NCI-H524 (cell line): ENCODE measurements at places on chromosomes 7 and 10.

- no peak for DNase-seq
These were observed 193.1 kb upstream of the SEMA3C start for GRCh38 chr7:81111781-81112540.

GRCh38 chr7:132732321-132732865, 156.1 kb upstream of the PLXNA4 start:
- DNase-seq: no peak

GRCh38 chr7:133115596-133115995, 33.7 kb upstream of the CHCHD3 start:
- DNase-seq: no peak

GRCh38 chr10:53839440-53840039, 961.5 kb downstream of the PCDH15 start:
- no peak for DNase-seq

DNA sequence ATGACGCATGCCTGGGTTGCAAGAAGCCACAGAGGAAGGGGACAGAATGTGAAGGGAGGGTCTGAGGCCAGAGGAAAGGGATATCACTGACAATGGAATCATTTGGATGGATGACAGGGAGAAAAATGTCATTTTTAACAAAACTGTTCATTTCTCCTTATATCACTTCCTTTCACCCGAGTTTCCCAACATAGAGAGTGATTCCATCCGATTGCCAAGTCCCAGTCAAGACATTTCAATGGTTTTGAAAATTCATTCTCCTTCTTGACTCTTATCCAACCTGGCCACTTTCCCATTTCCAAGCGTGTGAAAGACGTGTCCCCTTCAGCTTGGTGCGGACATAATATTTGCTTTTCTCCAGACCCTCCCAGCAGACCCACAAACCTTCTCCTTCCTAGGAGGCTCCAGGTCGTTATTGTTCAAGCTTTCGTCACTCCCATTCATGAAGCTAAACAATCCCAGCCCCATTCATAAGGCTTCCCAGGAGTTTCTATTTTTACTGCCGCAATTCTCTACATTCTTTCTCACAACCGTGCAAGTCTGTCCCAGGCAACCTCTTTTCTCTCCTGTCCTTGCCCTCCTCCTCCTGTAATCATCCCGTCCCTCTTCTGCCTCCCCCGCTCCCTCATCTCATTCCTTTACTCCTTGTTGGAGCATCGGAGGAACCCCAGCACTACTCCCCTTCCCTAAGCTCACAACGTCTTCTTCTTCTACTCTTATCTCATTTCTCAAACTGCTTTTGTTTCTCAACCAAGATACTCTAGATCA, 301.3 kb upstream of the KLF6 start:
- DNase-seq: no peak

DNA sequence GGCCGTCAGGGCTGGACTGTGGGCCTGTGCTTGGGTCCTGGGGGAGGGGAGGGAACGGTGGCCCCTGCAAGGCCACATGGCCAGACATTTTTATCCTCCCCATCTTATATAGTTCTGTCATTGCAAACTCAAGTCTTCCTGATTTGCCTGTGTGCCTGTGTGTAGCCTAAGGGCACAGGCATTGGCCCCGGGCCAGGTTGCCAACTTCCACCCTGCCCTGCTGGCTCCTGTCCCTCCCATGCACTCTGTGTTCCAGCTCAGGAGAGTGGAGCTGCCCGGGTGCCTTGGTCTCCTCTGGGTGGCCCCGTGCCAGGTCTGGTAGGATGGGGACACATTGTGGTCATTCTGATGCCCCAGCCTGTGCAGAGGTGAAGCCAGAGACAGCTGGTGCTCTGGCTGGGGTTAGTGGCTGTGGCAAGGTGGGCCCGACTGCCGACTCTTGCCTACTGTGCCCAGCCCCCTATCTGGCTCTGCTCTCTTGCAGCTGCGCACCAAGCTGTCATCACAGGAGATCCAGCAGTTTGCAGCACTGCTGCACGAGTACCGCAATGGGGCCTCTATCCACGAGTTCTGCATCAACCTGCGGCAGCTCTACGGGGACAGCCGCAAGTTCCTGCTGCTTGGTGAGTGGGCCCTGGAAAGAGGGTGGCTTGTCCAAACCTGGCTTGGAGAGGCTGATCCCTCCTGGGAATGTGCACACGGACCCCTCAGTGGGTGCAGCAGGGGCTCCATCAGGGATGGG, 14.8 kb downstream of the NACAD start:
- no peak for DNase-seq

DNA sequence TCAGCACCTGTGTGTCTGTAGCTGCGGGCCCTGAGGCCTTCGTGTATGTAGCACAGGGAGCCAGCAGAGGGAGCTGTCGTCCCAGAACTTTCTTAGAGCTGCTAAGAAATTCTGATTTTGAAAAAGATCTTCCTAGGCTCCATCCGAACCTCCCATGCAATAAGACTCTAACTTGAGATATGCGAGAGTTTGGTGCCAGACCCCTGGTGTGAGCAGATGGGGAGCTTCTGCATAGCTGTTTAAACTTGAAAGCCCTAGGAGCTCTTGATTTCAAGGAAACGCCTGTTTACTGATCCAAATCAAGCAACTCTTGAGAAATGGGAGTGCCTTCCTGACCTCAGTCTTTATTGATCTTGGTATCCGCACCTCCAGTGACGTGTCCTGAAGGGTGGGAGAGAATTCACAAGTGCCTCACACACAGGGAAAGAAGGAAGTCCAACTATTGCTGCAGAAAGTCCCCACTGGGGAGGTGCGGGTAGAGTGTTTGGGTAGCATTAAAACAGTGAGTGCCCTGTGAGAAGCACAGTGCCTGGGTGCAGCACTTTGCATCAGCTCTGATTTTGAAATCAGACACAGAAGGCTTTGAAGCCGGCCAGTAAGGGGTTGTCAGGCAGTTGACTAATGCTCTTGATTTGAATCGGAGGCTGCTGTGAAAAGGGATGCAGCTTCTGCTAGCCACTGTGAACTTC, 66.4 kb upstream of the STRIP2 start:
- peak; percentile 24 for DNase-seq

DNA sequence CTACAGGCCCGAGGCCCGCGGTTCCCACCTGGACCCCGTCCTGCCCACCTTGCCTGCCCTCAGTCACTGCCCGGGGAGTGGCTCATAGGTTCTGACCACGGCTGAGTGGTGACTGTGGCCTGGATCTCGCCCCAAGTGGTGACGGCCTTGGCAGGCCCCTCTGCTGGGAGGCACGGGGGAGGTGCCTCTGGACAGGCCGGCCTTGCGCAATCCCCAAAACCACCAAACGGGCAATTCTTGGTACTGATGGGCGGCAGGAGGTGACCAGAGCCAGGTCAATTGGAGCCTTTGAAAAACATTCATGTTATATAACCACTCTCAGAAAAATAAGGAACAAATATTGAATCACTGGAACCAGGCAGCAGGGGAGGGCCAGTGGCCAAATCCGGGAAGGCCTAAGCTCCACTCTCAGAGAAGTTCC, 83.4 kb downstream of the PRKAG2 start:
- no peak for DNase-seq

GRCh38 chr10:89471110-89471809, 56.9 kb downstream of the IFIT5 start:
- DNase-seq: no peak

DNA sequence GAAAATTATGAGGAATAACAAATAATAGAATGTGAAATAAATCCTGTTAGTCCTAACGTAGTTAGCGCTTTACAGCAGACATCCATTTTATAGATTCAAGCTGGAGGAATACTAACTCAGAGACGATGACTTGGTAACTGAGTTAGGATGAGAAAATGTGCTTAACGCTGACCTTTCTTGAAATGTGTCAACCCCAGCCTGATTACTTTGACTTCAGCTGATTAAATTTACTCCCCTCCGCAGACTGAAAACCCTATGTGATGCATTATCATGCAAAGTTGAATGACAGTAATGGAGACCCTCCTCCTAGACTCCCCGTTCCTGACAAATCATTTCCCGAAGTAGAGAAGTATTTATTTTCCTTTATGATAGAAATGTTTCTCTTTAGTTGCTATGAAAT, 54.5 kb downstream of the WDFY4 start:
- no peak for DNase-seq

DNA sequence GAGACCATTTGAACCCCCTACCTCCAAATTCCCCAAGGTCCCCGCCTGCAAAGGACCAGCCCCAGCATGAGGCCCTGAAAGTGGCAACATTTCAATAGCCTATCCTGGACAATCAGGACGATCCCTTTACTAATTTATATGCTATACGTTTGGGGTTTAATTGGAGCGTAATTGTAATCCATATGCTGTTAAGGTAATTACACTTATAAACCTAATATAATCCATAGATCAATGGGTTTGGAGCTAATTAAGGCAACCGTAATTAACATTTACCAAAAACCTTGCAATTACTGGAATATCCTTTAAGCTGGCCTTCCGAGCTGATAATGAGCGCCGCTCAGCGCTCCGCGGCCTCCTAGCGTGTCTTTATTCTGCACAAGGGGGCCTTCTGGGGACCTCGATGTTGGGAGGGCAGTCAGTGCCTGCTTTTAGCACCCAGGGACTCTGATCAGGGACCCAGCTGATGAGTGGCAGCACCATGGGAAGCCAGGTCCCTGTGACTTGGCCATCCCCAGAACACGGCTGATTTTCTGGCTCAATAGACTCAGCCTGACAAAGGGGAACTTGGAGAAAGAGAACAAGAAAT, 91.2 kb downstream of the LHPP start:
- no peak for DNase-seq

DNA sequence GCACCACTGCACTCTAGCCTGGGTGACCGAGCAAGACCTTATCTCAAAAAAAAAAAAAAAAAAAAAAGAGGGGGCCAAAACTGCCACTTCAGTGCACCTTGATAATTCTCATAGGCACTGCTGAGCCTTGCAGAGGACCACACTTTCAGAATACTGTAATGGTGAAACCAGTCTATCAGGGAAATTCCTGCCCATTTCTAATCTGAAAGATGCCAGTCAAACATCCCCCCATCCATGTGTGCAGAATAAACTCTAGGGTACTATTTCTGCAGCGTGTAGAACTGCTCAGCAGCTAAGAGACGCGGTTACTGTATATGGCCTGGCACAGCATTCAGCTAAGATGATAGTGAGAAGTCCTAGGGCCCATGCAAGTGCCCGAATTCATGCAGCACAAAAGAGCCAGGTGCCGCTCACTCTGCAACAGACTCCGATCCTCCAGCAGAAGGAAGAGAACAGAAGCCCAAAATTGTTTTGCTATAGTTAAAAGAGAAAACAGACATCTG, 286.8 kb upstream of the KLF14 start:
- DNase-seq: no peak

- DNase-seq: no peak
These were observed 77.6 kb downstream of the VWC2 start for GRCh38 chr7:49850921-49851613.

DNA sequence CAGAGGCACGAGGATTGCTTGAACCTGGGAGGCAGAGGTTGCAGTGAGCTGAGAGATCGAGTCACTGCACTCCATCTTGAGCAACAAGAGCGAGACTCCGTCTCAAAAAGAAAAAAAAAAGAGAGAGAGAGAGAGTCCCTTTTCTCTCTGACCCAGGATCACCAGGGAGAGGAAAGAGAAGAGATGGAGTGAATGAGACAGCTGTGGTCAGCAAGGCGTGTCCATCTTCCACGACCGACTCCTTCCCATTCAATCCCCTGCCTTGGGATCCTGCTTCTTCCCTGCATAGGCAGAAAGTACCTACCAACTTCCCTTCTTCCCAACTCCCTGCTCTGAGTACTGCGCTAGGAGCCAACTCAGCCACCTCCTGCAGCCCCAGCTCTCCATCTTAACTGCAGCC, 5.2 kb upstream of the ZAN start:
- DNase-seq: no peak

DNA sequence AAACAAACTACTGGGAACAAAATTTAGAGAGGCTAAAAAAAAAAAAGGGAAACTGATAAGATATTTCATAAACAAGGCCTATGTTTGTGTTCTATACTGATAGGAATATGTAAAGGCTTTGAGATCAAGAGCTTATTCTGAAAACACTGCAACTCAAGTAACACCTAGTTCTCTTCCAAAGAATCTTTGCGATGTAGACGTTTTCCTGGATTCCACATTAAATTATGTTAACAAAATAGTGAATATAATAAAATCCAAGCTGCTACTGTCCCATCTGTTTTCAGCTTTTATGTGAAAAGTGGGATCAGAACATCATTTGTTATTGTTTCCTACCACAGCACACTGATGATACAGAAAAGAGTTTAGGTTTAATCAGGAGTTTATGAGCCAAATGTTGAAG, 53.0 kb upstream of the RNF148 start:
- no peak for DNase-seq

DNA sequence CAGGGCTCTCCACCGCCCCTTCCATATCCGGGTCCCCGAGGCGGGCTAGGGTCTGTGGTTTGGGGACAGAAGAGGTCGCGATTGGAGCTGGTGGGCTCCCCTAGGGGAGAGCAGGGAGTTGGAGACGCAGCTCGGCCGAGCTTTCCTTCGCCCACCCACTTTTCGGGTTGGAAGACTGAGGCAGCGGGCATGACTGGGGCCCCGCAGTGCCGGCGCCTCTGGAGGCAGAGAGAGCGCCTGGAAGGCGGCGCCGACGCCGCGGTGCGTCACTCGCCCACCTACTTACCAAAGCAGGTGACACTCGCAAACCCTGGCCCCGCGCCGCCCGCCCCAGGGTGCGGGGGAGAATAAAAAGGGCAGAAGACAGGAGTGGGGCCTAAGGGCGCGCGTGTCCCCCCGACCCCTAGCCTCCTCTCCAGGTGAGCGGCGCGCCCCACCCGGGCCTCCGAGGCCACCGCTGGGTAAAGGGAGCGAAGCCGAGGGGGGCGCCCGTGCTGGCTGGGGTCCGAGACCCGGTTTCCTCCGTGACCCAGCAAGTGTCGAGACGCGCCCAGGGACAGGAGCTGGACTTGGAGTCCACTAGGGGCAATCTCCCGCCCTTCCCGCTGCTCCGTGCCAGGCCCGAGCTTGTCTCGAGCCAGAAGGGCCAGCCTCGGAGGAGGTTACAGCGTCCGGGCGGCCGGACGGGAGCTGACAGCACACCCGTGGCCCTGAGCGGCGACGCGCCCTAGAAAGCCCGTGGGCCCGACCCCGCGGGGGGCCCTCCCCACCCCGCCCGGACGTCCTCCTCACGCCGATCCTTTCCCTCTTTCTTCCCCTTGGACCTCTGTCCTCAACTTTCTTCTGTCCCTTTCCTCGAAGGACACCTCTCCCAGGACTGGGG, 34.4 kb upstream of the GRID1 start:
- peak; percentile 8 for DNase-seq

GRCh38 chr7:17405786-17406185, 107.3 kb downstream of the AHR start:
- DNase-seq: no peak

GRCh38 chr10:72274213-72274729, 547 bp downstream of the DDIT4 start:
- DNase-seq: no peak

- DNase-seq: no peak
These were observed 1126.3 kb downstream of the SORCS1 start for GRCh38 chr10:106038246-106038645.
